ENCODE measurements at places on chromosomes 5 and 9.

- DNase-seq = peak; percentile 3
Measured at GRCh38 chr5:149732324-149733128, 2.4 kb downstream of the PPARGC1B start.

DNA sequence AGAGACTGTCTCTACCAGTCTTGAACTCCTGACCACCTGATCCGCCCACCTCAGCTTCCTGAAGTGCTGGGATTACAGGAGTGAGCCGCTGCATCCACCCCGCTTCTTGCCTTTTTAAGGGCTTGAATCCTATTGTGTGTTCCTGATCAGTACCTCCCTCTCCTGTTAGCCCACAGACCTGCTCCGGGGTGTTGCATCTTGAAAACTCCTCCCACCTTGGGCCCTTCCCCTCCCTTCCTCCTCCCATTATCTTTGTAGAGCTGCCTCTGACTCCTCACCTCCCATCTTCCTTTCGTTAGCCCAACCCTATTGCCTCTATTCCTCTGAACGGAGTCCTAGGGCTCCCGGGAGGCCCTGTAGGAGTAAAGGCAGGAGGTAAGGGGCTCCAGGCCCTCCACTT is 48.5 kb upstream of the NEK6 start:
- no peak for DNase-seq

DNA sequence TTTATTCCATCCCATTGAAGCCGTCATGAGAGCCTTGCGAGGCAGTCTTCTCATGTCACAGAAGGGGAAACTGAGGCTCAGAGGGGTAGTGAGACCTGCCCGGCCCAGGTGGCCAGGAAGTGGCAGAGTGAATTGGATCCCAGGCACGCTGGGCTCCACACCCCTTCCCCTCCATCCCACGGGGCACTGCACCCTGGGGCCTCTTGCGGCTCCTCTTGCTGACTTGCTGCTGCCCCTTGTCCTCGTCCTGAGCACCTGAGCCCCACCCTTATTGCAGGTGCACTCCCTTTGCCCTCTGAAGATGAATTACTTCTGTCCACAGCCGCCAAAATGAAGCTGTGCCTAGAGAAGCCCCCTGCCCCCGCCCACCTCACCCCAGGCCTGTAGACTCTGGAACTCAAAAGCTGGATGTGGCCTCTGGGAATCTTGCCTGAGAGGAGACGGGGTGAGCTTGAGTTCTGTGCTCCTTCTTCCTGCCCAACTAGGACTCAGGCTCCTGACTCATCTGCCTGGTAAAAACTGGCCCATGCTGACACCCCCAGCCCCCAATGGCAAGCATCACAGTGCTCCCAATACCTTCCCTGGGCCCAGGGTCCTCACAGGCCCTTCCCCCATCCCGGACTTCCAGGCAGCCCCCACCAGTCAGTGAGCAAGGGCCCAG is 6.4 kb downstream of the NEURL1B start:
- DNase-seq = no peak

DNA sequence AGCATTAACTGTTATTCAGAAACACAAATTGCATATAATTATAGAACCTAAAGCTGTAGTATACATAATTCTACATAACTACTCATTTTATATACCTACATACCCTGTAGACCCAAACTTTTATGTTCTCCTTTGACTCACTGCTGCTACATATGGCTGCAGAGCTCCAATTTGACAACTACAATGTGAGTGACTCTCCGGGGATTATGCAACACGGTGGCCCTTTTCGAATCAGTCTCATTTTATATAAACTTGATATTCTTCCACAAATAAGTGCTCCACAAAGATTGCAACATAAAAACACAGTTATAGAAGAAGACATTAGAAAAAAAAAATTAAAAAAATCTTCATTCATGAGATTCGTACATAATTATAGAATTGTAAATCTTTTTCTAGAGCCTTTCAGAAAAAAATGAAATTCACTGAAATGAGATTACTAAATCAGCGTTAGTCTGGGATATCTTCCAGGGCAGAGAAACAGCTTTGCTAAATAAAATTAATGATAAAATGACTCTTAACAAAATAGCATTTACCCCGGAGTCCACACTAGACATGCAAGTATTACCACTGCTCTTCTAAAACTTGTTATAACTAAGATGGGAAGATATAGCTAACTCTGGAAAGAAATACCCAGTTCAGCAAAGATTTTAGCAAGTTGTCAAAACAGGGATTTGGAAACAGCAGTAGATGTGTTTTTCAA is 52.6 kb downstream of the SRFBP1 start:
- no peak for DNase-seq

DNA sequence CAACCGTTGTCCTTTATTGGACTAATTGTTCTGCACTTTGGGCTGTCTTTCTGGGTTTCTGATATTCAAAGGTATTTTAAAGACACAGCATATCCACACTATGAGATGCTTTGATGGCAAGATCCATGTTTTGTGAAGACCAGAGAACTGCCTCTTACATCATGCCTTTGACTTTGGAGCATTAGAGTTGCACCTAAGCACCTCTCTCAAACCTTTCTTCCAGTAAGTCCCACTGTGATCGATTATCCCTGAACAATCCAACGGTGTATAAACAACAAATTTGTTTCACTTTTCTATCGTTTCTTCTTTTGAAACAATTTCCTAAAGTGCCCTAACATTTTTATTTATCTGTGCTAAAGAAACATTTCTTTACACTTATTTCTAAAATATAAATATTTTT is 144.4 kb downstream of the KCTD16 start:
- no peak for DNase-seq

- DNase-seq = no peak
Measured at GRCh38 chr5:177232761-177233160, 70.8 kb downstream of the RAB24 start.

DNA sequence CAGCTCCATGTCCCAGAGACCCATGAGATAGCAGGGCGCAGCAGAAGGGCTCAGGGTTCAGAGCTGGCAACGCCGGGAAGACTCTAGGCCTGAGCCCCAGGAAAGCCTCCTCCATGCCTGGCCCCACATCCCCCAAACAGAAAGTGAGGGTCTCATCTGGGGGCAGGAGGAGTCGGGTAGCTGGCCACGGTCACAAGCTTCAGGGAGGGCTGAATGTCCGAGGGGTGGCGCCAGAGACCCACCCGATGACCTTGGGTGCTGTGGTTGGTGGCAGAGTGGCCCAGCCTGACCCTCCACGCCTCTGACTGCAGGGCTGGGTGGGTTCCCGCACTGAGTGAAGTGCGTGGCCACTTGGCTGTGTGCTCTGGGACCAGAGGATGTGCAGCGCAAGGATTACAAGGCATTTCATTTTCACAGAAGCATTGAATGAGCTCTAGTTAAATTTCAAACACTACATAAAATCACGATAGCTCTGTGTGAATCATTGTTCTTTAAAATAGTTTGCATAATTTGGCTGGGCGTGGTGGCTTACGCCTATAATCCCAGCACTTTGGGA is 3.0 kb downstream of the C8G start:
- DNase-seq = peak; percentile 67

- no peak for DNase-seq
Measured at GRCh38 chr5:33530183-33531036, 89.6 kb downstream of the TARS1 start.

DNA sequence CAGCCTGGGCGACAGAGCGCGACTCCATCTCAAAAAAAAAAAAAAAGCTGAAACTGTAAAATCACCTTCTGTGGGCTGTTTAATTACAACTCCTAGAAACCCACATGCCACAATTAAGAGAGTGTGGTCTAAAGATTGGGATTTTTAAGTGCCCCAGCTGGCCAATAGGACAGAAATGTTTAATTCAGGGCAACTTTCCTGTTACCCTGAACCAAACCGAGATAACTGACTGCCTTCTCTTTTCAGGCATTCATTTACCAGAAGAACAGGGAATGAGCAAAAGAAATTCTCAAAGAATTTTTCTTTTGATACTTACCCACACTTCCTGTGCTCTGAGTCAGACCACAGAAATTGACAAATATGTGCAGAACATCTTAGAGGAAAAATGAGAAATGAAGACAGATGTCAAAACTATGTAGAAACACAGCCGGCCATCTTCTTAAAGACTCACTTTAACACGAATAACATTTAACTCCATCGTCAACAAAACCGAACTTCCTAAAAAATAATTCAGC is 221.3 kb upstream of the DAPK1 start:
- no peak for DNase-seq

- DNase-seq = no peak
Measured at GRCh38 chr5:169599451-169599850, 15.9 kb downstream of the SPDL1 start.

- DNase-seq = no peak
Measured at GRCh38 chr5:129051283-129051682, 43.3 kb upstream of the ISOC1 start.

- DNase-seq = no peak
Measured at GRCh38 chr9:135116881-135117280, 29.4 kb downstream of the OLFM1 start.

- DNase-seq = no peak
Measured at GRCh38 chr5:125492977-125493376, 746.5 kb upstream of the ZNF608 start.

DNA sequence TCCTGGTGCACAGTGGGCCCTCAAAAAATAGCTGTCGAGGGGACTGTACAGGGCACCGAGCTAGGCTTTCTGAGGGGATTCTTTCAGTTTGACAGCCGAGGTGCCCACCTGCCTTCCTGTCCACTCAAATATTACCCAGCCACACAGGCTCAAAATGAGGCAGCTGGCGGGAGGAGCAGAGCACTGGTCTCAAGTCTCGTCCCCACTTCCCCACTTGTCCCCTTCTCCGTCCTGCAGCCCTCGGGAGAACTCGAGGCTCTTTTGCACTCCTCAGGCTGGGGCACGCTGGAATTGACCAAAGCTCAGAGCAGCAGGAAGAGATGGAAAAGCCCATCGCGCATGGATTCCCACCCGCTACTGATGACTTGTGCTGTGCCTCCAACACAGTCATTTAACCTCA is 185.2 kb downstream of the HSPA4 start:
- DNase-seq = no peak

DNA sequence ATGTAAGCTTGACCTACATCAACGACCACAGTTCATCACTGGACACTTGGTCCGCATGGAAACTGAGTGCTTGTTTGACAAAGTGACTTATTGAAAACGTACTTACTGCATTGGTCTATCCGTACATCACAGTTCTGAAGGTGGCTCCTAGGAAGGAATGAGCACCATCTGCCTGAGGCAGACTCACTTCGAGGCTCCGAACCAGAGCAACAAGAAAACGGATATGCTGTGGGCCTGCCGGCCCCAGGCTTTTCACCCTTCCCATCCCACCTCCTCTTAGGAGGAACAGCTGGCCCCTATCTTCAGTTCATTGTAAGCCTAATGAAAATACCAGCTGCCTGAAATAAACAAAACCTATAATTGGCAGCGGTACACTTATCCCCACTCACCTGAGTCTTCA is 67.2 kb upstream of the TSLP start:
- no peak for DNase-seq

GRCh38 chr5:112230606-112231005 is 188.5 kb downstream of the EPB41L4A start:
- DNase-seq = no peak
